ENCODE measurements at places on chromosomes 16 and 17.

DNA sequence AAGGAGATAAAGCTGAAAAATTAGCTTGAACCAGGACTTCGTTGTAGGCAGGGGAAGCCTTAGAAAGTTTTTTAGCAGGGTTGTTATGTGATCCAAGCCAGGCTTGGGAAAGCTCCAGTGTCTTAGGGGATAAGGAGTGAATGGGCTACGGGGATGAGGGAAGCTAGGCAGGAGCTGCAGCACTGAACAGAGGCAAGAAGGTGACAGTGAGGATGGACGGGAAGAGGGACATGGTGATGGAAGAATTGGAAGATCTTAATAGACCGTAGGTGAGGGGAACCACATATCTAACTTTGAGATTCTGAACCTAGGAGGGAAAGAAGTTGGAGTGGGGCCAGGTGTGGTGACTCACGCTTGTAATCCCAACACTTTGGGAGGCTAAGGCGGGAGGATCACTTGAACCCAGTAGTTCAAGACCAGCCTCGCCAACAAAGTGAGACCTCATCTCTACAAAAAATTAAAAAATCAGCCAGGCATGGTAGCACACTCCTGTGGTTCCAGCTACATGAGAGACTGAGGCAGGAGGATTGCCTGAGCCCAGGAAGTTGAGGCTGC, 3.2 kb downstream of the RHBDL3 start:
- no peak for DNase-seq

GRCh38 chr17:66579556-66579955, 255.4 kb upstream of the CACNG5 start:
- DNase-seq, result peak; percentile 31

GRCh38 chr17:43753493-43754129, 5.0 kb downstream of the SOST start:
- DNase-seq, result peak; percentile 32

DNA sequence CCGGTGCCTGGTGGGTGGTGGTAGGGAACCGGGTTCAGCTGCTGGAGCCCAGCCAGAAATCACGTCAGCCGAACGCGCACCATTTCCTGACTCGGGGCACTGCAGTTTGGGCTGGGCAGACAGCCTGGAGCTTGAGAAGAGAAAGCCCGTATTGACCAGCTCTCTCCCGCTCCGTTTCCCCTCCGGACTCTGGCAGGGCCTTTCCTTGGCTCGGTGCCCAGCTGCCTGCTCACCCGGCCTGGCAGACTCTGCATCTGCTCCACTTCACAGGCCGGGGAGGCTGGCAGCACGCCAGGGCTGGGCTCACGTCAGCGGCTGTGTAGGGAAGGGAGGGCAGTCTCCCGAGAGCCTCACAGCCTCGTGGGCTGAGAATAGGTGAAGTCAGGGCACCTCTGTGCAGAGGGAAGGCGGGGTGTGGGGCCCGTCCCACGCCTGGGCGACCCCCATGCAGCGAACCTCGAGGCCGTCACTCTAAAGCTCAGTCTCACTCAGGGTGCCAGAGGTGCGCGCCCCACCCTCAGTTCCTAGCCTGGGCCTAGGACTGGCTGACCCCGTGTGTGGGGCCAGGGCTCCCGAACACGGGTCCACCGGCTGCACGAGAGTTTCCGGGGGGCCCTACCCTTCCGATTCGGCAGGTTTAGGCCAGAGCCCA, 59.1 kb downstream of the OR1D5 start:
- peak; percentile 98 for DNase-seq

DNA sequence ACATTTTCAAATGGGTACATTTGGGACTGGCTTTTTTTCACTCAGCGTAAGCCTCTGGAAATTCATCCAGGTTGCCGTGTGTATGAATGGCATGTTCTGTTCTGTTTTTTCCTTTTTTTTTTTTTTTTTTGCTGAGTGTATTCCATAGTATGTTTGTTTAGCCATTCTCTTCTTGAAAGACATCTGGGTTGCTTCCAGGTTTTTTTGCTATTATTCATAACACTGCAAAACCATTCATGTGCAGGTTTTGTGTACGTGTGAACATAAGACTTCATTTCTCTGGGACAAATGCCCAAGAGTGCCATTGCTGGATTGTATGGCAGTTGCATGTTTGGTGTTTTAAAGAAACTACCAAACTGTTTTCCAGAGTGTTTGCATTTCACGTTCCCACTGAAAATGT, 335.9 kb upstream of the TNRC6C start:
- no peak for DNase-seq

- no peak for DNase-seq
Measured at GRCh38 chr16:58026705-58027160, 1.2 kb downstream of the MMP15 start.

GRCh38 chr16:5215901-5216300, 118.3 kb upstream of the EEF2KMT start:
- DNase-seq, result no peak

DNA sequence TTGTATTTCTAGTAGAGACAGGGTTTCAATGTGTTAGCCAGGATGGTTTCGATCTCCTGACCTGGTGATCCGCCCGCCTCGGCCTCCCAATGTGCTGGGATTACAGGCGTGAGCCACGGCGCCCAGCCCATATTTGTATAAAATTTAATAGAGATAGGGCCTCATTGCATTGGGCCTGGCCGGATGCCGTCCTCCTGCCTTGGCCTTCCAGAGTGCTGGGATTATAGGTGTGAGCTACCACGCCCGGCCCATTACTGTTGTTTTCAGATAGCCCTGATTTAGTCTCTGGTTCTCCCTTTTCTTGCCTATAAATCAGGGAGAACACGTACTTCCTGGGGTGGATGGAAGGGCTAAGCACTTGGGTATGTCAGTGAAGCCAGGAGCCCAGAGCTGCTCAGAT, 3.5 kb downstream of the DEF8 start:
- DNase-seq, result no peak

DNA sequence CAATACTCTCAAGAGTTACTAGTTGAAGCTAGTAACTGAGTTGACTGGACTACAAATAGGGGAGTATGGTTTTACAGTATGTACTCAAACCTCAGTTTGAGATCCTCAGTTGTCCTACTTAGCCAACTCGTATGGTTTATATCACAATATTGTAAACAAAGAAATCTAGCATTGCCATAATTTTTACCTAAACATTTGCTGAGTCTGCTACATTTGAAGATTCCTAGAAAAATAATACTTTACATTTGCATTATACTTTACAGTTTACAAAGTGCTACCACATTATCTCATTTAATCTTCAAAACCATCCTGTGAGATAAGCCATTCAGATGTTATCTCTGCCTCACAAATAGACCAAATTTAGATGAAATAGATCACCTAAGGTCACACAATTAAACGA, 16.3 kb downstream of the CBX1 start:
- DNase-seq, result no peak

DNA sequence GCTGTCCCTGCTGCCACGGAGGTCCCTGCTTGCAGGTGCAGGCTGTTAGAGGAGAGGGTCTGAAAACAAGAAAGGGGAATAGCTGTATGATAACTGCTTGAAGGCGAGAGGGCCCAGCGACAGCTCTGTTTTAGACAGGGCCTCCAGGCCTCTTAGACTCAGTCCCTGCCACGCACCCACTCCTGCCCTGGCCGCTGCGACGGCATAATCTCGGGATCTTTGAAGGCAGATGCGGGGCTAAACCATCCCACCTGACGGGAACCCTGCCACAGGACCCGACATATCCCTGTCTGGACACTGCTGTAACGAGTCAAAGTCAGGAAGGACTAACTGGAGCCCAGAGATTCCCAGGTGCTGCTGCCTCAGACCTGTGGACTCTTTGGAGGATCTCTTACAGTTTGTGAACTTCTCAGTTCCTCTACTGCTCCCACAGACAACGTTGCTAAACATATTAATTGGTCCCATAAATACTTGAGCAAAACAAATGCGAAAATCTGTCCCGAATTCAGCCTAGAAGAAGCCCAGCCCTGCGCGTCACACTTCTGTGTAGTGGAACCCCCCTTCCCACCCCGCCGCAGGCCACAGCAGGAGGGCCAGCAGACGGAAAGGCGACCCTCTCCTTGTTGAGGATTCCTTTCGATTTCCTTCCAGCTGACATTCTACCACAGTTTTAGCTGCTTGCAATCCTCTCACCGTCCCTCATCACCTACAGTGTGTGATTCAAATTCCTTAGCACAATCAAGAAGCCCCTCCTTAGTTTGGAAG, 998 bp upstream of the TMEM11 start:
- no peak for DNase-seq

DNA sequence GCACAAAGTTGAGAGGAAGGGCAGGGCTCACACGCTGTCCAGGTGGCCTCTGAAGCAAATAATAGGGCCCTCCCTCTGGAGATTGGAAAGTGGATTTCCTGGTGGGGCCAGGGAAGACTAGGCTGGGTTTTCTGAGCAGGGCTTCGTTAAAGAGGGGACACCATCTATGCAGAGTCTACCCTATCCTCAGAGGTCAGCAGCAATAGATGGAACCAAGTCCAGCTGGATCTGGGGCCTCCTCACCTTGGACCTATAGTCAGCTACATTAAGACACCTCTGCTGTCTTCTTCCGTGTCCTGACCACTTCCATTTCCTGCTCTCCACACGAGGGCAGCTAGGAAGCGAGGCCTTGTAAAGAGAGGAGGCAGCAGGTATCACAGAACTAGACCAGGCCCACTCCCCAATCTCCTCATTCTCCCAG, 14.7 kb upstream of the ST6GALNAC1 start:
- no peak for DNase-seq

DNA sequence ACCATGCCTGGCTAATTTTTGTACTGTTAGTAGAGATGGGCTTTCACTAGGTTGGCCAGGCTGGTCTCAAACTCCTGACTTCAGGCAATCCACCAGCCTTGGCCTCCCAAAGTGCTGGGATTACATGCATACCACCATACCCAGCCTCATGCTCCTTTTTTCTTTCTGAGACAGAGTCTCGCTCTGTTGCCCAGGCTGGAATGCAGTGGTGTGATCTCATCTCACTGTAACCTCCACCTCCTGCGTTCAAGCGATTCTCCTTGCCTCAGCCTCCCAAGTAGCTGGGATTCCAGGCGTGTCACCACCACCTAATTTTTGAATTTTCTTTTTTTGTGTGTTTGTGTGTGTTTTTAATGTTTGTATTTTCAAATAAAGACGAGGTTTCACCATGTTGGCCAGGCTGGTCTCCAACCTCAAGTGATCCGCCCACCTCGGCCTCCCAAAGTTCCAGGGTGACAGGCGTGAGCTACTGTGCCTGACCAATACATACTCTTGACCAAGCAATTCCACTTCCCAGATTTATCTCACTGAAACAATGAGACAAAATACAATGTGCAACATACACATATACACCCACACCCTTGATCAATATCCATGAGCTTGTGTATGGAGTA, 5.0 kb downstream of the GRB2 start:
- no peak for DNase-seq

DNA sequence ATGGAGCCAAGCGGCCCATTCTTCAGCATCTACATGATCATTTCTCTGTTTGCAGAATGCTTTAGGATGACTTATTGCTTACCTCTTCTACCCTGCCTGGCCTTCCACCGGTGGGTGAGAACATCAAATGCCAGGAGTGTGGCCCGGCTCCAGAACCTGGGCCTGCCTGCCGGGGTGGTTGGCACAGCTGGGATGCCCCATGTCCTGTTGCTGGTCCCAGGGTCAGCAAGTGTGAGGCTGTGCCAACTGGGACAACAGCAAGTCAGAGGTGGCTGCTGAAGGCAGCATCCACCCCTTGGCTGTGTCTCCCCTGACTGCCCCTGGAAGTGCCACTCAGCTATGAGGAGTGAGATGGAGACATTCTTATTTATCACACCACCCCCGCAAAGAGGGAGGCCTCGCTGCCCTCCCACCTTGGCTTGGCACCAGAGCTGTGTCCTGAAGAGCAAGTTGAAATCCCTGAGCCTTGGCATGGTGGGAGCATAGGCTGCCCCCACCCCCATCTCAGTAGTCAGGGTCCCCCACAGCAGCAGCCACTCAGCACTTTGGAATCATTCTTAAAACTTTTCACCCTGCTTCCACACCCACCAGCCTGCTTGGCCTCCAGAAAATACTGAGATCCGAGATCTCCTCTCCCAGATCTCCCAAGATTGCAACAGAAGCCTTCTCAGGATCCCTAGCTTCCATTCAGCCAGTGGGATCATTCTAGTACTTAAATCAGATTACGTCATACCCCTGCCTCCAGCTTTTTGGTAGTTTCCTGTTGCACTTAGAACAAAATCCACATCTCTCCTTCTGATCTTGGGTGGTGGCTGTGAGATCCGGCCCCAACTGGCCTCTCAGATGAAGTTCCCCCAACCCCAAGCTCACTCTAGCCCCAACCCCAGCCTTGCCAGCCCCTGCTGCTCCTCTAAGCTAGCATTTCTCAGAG, 127.5 kb downstream of the SOCS1 start:
- peak; percentile 68 for DNase-seq

DNA sequence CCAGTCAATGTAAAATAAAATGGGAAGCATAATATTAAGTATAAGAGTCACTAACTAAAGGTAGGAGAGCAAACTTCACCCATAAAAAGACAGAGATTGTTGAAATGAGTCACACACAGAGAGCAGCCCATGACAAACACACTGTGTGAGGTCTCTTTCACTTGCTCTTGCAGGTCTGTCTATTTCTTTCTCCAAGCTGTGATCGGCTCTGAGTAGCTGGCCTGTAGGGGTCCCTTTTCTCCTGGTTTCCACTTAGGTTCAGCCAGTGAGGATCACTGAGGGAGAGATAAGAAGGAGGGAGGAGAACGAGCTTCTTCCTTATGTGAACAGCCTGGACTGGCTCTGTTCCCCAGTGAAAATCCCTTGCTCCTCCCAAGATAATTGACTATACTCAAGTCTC, 133.7 kb upstream of the HS3ST3A1 start:
- DNase-seq, result peak; percentile 48

DNA sequence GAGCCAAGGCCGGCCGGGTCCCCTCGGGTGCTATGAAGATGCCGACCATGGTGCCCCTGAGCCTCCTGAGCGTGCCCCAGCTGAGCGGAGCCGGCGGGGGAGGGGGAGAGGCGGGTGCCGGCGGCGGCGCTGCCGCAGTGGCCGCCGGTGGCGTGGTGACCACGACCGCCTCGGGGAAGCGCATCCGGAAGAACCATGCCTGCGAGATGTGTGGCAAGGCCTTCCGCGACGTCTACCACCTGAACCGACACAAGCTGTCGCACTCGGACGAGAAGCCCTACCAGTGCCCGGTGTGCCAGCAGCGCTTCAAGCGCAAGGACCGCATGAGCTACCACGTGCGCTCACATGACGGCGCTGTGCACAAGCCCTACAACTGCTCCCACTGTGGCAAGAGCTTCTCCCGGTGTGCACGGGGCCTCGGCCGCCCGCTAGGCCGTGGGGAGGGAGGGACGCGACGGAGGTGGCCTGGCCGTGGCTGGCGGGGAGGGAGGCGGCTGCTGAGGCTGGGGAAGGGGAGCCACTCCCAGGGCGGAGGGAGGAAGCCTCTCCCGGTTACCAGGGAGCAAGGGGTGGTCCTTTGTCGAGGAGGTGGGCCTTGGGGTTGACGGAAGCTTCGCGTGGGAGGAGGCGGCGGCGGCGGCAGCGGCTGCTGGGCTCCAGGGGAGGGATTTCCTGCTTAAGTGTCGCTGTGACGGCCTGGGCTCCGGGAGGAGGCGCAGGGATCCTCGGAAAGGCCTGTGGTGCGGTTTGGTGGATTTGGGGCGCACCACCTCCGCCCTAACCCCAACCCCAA, 1.3 kb downstream of the MAZ start:
- DNase-seq, result peak; percentile 95

Data from EL (cell line).